H9 (cell line): ENCODE measurements at places on chromosomes 1 and 21. TPM values are rescaled to one million over a fixed set of nuclear protein-coding genes. Genes with fewer than 3 reads are reported as not detected.

SH2D1B gene
- not detected in 2 replicates for total RNA-seq

GRCh38 chr1:85898861-85899260 is 190.6 kb upstream of the ZNHIT6 start:
- DNase-seq: no peak

- DNase-seq: no peak
These were observed 5.3 kb upstream of the GSTM4 start for GRCh38 chr1:109650609-109651008.

DNA sequence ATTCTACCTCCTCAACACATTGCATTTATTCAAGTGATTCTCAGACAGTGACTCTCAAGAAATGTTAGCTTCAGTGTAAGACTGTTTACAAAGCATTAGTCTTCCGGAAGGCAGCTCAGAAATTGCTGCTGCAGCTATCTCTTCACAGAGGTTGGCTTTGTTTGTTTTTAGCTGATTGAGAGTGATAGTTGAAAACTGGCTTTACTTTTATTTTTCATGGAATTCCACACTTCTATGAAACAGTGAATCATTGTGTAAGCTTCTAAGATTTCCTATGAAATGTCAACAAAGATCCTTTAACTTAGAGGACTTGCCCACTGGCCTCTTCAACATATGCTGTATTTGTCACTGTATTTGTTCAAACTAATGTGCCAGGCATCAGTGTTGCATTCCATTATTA is 121.3 kb downstream of the TNNI3K start:
- no peak for DNase-seq

GRCh38 chr1:235763962-235764361 is 102.7 kb downstream of the LYST start:
- DNase-seq: no peak

KLF18 gene
- total RNA-seq: 0.07 and 0.18 TPM in 2 replicates

DNA sequence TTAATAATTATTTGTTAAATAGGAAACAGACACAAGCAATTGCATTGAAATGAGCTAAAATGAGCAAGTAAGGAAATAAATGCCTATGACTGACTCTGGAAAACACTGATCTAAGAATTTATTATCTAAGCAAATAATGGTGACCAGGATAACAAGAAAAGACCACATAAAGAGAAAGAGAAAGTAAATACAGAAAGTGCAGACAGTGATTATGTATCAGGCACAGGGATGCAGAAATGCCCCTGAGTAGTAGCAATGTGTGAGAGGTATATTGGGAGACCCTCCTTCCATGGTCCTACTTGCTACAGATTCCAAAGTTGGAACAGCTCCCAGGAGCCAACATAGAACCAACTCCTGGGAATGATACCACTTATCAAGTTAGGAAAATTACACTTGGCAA is 33.3 kb upstream of the MUTYH start:
- no peak for DNase-seq

AQP10 gene
- not detected in 2 replicates for total RNA-seq

DNA sequence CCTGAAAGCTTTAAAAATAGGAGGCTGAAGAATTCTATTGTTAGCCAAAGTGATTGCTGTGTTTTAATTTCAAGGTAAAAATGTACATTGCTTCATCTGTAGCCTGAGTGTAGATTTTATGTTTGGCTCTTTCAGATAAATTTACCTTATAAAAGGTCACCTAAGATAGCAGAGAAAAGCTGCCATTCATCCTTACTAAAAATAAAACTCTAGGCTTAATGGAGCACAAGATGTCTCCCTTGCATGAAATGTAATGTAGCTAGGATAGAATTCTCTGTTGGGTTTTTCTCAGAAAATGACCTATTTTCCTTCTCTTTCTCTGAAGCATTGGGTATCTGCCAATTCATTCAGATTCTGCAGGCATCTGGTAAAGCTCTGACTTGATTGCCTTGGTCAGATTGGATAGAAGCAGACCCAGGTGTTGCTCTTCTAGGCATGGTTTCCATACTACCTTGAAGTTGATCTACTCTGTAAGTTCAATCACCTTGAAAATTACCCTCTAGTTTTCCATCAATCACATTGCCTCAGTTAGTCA is 176.6 kb upstream of the GORAB start:
- DNase-seq: no peak

LCE1A gene
- total RNA-seq: not detected in 2 replicates

RPE65 gene
- not detected in 2 replicates for total RNA-seq

POFUT2 gene
- total RNA-seq: 32.1 and 34.8 TPM in 2 replicates

DNA sequence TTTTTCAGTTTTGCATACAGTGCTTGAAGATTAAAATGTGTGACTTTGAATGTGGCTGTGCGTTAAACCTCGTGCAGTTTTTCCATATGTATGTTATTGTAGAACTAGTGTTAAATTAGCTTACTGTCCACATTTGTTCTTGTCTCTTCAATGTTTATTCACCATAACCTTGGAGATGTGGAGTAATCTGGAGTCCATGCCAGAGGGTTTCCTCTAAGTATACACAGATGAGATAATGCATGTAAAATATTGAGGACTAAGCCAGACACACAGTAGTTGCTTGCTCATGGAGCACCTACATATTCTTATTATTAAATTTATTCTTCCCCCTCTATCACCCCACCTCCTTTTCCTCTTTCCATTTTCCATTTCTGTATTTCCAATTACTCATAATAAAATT is 7.7 kb upstream of the GIPC2 start:
- DNase-seq: no peak

- no peak for DNase-seq
These were observed 28.8 kb downstream of the SLC5A9 start for GRCh38 chr1:48251323-48251722.

NPHS2 gene
- total RNA-seq: not detected in 2 replicates

GRCh38 chr1:215083383-215083961 is 935 bp downstream of the KCNK2 start:
- DNase-seq: peak; percentile 55

CFHR1 gene
- total RNA-seq: not detected in 2 replicates

GJA8 gene
- not detected in 2 replicates for total RNA-seq

GRCh38 chr1:182192215-182192614 is 130.7 kb upstream of the ZNF648 start:
- DNase-seq: no peak

GRCh38 chr21:33075128-33075527 is 5.2 kb downstream of the OLIG1 start:
- DNase-seq: peak; percentile 62

DNA sequence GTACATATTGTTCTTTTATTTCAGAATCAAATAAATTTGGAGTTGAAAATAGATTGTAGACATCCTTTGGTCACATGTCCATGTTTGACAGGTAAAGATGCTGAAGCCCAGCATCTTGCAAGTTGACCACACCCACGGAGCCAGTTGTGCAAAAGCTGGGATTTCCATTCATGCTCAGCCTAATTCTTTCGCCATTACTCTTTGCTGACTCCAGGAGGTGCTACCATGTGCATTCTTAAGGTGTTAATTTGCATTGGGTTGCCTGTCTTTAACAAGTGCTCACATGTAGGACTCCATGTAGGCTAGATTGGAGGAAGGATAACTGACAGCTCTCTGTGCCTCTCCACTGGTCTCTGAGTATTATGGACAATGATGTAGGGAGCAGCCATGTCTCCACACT is 660.7 kb downstream of the LMO4 start:
- DNase-seq: no peak
